ENCODE measurements at places on chromosomes 6 and 20.

GRCh38 chr6:161446949-161447348 lies 173.1 kb upstream of the AGPAT4 start:
- no peak for DNase-seq

- DNase-seq, result no peak
These were observed 12.1 kb upstream of the MRPS18A start for GRCh38 chr6:43699564-43700186.

DNA sequence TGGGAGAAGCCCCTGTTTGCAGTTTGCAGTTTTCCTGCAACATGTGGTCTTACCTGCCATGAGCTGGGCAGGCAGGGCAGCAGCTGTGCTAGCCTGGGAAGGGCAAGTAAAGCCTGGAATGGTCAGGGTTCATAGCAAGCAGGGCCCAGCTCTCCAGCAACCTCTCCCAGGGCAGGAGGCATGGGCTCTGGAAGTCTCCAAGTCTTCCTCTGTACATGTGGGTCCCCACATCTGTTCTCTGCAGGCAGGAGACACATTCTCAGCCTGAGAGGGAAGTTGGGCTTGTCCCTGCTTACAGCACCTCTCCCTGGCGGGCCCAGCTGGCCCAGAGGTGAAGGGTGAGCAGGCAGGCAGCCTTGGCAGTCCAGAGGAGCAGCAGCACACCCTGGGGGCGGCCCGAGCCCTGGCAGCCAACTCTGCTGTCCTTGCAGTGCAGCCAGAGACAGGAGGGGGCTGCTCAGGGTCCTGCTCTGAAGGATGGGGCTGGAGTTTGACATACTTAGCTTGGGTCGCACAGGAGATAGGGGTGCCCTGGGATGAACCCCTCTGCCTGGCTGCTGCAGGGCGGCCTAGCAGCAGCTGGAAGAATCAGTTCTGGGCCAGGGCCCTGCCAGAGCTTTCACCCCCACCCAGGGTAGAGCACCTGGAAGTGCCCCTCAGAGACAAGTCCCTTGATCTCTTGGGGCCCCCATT lies 176.0 kb downstream of the MRPL14 start:
- no peak for DNase-seq

- DNase-seq, result no peak
These were observed 27.4 kb upstream of the LCA5 start for GRCh38 chr6:79564636-79565035.

GRCh38 chr6:141105481-141105880 lies 1027.2 kb upstream of the GJE1 start:
- no peak for DNase-seq

DNA sequence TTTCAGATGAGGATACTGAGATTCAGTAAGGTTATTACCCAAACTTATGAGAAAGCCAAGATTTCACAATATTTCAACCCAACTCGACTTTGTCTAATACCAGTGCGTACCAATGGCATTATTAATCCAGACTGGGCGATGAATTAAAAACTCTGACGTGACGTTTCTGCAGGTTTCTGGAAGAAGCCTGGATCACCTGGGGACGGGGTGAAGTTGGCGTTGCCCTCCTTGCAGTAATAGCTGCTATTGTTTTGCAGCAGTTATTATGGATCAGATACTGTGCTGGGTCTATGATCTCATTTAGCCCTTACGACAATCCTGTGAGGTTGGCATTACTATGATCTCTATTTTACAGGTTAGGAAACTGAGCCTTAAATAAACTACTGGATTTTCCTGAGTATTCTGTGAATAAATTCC lies 569 bp upstream of the CDC5L start:
- DNase-seq, result no peak

DNA sequence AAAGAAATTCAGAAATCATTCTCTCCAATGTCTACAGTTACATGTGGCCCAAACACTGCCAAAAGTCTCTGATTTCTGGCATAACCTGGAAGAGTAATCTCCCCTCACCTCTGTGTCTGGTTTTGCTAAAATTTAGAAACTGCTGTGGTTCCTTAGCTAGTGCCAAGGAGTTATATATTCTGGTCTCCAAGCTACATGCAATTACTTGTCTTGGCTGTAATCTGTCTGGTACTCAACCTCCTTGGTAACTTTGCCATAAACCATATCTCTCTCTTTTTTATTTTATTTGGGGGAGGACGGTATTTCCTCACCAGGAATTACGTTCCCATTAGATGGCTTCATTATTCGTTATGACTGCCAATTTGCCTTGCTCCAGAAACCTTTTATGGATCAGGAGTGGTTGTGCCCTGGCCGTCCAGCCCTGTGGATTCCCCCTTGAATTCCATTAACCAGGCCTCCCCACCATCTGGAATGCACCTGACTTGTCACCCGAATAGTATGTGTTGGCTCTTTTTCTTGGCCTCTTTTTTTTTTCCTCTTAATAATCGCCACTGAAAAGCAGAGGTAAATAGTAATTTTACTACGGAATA lies 400.0 kb downstream of the CD83 start:
- DNase-seq, result no peak

DNA sequence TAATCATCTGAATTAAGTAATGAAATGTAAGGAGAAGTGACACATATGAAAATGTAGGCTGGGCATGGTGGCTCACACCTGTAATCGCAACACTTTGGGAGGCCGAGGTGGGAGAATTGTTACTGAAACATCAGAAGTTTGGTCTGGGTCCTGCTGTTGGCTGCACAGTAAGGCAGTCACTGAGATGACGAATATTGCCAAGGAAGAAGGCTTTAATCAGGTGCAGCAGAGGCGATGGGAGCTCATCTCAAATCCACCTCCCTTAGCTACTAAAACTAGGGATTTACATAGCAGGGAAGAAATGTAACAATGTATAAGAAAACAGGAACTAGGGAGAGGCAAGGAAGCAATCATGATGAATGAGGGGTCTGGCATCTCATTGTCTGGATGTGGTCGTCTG lies 50.1 kb downstream of the RBM24 start:
- no peak for DNase-seq

GRCh38 chr20:833121-833449 lies 430 bp upstream of the FAM110A start:
- DNase-seq, result no peak

- no peak for DNase-seq
These were observed 580.0 kb downstream of the QKI start for GRCh38 chr6:163994566-163994965.

DNA sequence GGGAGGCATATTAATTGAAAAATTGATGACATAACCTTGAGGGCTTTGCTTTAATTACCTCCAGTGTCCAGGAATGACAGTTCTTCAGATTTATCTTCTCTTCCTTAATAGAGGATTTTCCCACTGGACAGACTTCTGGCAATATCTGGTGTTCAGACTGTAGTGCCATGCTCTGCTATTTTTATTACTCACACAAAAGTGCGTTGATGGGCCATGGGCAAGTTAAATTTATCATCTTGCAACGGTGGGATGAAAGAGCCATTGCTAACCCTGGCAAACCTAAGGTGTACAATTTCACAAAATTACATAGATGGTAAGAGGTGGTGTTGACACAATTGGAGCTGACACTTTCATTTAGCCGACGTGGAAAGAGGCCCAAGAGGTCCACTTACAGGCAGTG lies 253.7 kb upstream of the PLCB4 start:
- DNase-seq, result no peak

DNA sequence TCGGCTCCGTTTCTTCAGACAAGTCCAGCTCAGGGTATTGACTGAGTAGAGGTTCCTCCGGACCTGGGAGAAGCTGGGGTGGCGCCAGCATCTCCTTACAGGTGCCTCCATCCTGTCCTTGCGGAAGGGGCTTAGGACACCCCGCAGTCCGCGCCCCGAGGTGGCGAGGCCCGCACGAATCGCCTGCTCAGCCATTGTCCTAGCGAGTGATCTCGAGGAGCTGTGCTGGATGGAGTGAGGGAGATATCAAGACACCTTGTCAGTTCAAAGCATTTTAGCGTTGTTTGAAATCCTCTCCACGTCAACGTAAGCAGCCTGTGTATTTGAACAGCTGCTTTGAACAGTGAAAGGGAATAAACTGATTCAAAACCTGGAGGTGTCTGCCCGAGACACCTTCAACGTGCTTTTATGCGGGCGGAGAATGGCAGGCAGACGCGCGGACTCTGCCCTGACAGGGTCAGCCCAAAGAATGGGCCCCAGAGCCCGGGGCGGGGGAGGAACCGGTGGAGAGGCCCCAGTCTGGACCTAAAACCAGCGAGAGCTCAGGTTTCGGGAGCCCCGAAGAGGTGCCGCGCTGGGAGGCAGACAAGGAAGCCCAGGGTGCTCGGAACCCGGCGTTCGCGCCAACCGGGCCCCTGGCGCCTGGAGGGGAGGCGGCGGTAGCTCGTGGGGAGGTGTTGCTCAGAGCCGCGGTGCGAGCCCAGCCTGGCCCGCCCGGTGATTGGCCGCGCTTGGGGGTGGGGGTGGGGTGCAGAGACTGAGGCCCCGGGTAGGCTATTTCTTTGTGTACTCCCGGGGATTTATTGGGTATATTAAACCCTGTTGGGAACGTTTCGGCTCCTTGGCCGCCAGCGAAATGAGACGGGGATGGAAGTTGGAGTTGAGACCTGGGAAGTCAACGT lies 3.1 kb upstream of the POU3F2 start:
- DNase-seq, result no peak

- DNase-seq, result no peak
These were observed 186.8 kb downstream of the CDH26 start for GRCh38 chr20:60144974-60145527.

- no peak for DNase-seq
These were observed 11.2 kb upstream of the TTPAL start for GRCh38 chr20:44464514-44464913.

GRCh38 chr6:158416883-158417759 lies 104.9 kb downstream of the TULP4 start:
- DNase-seq, result no peak

- DNase-seq, result no peak
These were observed 152.1 kb downstream of the SAMD5 start for GRCh38 chr6:147660334-147661311.

DNA sequence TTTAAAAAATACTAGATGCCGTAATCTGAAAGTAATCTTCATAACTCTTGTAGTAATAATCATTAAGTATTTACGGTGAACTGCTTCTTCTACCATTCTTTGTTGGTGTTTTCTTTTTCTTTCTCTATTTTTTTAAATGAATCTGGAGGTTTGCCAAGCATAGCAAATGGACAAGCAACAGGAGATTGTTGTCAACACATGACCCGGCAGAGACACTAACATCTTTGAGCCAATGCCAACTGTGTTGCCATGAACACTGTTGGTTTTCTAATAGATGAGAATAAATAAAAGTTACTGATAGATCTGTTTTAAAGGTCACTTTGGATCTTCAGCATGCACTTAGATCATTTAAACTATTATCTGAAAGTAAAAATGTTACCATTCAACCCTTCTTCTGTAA lies 523.6 kb upstream of the EYS start:
- no peak for DNase-seq

GRCh38 chr6:133408543-133408942 lies 167.4 kb downstream of the EYA4 start:
- no peak for DNase-seq

DNA sequence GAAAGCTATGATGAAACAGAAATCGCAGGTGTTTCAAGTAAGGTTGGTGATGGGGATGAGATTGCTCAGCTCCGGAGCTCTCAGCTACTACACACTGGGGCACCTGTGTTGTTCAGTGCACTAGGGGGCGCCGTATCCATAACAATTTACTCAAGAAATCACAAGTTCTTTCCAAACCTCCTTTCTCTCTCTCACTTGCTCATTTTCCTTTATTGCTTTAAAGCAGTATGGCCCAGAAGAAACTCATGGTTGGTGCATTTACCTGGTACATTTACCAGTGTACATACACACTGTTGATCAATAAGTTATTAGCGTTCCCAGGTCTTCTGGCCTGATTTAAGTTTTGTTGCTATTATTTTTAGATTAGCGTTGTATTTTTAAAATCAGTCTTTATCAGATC lies 235.2 kb upstream of the TAB2 start:
- DNase-seq, result peak; percentile 72

DNA sequence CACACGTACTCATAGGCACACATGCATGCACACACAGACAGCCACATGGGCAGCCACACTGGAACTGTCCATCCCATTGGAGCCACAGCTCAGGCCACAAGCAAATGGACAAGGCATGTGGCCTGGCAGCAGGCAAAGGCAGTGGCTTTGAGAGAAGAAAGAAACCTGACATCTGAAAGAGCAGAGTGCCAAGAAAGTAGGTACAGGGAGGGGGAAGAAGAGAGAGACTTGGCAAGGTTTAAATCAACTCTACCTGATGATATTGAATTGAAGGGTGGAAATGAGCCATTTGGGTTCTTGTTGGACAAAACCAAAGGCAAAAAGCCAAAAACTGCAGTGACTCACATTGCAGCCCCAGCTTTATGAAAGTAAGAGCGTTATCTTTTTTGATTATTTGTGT lies 142.7 kb downstream of the PCSK2 start:
- DNase-seq, result no peak

- no peak for DNase-seq
These were observed 171.1 kb downstream of the MCHR2 start for GRCh38 chr6:99822741-99823512.

DNA sequence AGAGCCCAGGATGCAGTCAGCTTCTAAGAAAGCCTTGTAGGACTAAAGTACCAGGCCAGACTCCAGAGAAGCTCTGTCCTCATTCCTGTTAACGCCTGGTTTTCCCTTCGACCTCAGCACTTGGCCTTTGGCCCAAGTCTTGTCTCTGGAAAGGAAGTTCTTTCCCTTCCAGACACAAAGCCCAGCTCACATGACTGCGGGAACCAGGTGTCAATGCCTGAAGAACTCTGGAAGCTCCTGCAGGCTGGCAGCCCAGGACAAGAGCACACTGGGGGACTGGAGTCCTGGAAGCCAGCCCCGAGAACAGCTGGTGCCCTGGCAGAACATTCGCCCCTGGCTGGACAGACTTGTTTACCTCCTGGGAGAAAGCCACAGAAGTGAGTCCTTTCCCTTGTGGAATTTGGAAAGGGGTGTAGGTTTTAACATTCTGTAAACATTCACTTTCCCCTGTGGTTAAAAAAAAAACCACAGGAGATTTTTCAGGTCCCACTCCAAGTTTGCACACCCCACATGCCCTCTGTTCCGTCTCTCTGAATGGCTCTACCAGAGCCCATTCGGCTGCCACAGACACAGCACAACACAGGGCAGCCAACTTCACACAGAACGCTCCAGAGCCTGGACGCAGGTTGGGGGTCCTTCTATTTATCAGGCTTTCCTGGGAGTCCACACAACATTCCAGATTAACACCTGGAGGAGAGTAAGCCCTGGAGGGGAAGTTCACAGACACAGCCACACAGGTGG lies 18.1 kb downstream of the ACSS1 start:
- no peak for DNase-seq

GRCh38 chr6:14696367-14696766 lies 549.5 kb upstream of the JARID2 start:
- no peak for DNase-seq

DNA sequence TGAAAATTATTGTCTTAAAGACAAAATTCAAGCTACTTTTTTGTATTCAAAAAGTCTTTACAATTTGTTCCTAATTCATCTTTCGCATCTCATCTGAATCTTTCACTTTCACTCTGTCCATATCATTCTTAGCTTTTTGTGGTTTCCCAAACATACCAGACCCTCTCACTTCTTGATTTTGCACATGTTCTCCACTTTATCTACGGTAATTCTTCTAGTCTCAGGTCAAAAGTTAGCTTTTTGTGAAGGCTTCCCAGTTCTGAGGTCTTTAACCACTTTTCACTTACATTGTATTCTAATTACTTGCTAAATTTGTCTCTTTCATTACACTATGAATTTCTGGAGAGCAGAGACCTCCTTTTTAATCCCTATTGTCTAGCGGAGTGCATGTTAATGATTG lies 34.6 kb upstream of the EPHA7 start:
- no peak for DNase-seq

Measured in activated CD4-positive, CD25-positive, alpha-beta regulatory T cell (primary cell).